ENCODE measurements at places on chromosomes 3 and 15. TPM values are rescaled to one million over a fixed set of nuclear protein-coding genes. Genes with fewer than 3 reads are reported as not detected.

Gene FBLN2
- total RNA-seq = 40.8 TPM

Gene COL6A5
- 4.5 TPM for total RNA-seq

Gene GPR149
- not detected for total RNA-seq

- peaks cover 23% of the 10 kb centered on the region for H3K27me3 ChIP-seq
- no peaks in the 10 kb centered on the region for H3K36me3 ChIP-seq
Observed at GRCh38 chr3:186193534-186194450, 84.9 kb upstream of the ETV5 start.

GRCh38 chr3:190178779-190179178 lies 58.1 kb upstream of the P3H2 start:
- no peak overlapping the region for H3K27ac ChIP-seq
- H3K4me1 ChIP-seq = no peaks in the 10 kb centered on the region
- H3K36me3 ChIP-seq = no peaks in the 10 kb centered on the region
- no peak overlapping the region for H3K4me3 ChIP-seq

GRCh38 chr15:52178765-52179164 lies 12.4 kb downstream of the GNB5 start:
- peak overlapping the region; percentile 89 for H3K27ac ChIP-seq
- no peaks in the 10 kb centered on the region for H3K36me3 ChIP-seq
- H3K27me3 ChIP-seq = no peaks in the 10 kb centered on the region
- peak overlapping the region; percentile 77 for H3K4me3 ChIP-seq
- peaks cover 17% of the 10 kb centered on the region for H3K4me1 ChIP-seq

GRCh38 chr15:83379579-83379959 lies 67.6 kb upstream of the SH3GL3 start:
- no peak overlapping the region for H3K4me3 ChIP-seq
- H3K27me3 ChIP-seq = peaks cover 40% of the 10 kb centered on the region
- no peaks in the 10 kb centered on the region for H3K36me3 ChIP-seq
- no peak overlapping the region for H3K27ac ChIP-seq

DNA sequence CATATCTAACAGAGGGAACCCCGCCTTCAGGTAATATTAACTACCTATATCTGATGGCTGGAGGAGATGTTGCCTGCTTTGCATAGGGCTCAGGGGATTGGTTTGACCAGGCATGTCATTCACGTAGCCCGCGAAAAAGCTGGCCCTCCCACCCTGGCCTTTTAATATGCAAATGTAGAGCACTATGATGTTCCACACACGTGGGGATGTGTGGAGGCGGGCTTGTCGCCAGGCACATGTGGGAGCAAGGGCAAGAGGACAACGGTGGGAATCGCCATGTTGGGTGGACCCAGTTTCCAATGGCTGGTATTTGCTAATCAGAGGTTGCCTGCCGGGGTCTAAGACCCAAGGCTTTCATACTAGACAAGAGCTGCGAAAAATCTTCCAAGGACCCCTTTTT lies 469.8 kb downstream of the ZPLD1 start:
- no peak for DNase-seq
- H3K27ac ChIP-seq = no peak overlapping the region
- no peaks in the 10 kb centered on the region for H3K4me1 ChIP-seq
- no peak overlapping the region for H3K4me3 ChIP-seq
- no peaks in the 10 kb centered on the region for H3K27me3 ChIP-seq
- H3K36me3 ChIP-seq = no peaks in the 10 kb centered on the region

- DNase-seq = no peak
- H3K4me3 ChIP-seq = no peak overlapping the region
- H3K36me3 ChIP-seq = no peaks in the 10 kb centered on the region
- H3K4me1 ChIP-seq = no peaks in the 10 kb centered on the region
- no peak overlapping the region for H3K27ac ChIP-seq
Observed at GRCh38 chr15:73322665-73323373, 45.9 kb downstream of the HCN4 start.
